Right renal cortex interstitium (tissue), 3 donors: ENCODE measurements at places on chromosomes 4 and X.

DNA sequence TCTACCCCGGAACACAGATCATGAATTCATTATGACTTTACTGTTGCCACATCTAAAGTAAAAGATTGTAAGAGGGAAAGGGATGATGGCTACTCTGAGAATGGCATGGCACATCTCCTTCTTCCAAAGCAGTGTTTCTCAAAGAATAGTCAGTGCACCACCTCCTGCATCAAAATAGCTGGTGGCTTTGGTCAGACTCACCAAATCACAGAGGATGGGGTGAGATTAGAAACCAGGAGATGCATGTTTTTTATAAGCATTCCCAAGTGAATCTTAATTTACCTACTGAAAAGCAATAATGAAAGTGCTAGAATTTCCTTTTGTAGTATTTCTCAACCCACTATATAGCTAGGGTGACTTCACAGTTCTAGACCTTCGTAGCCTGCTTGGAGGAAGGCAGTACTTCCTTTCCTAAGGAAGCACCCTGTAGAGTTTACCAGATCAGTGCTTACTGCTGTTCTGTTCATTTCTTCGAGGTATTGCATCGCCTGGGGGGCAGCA lies 340.8 kb upstream of the KLF3 start:
- no peak for DNase-seq

GRCh38 chr4:76856243-76857073 lies 41.5 kb downstream of the SOWAHB start:
- no peak for DNase-seq

DNA sequence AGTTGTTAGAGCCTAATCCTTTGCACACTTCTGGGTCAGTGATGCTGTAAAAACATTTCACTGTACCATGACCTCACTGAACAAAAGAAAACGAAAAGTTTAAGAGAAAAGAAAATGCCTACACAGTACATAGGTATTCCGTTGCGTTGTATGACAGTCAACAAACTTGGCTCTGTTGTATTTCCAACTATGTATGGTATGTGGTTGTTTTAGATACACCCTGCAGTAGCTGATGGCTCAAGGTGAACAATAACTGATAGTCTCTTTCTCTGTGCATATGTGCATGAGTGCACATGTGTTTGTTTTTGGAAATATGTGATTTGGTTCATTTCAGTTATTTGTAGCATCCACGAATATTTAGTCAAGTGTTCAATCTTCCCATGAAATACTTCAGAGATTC lies 176.0 kb downstream of the BMPR1B start:
- DNase-seq, result no peak

- peak; percentile 18 for DNase-seq
Measured at GRCh38 chr4:109701566-109702410, 1.5 kb downstream of the CASP6 start.

DNA sequence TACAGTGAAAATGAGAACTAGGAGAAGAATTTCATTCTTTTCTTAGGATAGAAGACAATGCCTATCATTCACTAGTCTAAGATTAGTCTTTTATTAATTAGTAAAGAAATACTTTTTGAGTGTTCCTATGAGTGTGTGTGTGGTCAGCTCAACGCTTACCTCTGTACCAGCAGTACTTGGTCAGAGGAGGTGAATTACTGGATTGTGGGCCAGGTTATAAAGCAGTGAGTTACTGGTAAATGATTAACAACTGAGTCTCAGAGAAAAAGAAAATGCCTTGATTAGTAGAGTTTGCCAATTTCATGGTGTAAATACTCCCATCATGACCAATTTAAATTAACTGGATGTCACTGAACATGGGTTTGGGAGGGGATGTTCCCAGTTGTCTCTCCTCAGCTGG lies 444.6 kb downstream of the STIM2 start:
- DNase-seq, result no peak

GRCh38 chrX:147923605-147924004 lies 11.9 kb downstream of the FMR1 start:
- no peak for DNase-seq

GRCh38 chrX:151151665-151152267 lies 24.6 kb upstream of the GPR50 start:
- no peak for DNase-seq

DNA sequence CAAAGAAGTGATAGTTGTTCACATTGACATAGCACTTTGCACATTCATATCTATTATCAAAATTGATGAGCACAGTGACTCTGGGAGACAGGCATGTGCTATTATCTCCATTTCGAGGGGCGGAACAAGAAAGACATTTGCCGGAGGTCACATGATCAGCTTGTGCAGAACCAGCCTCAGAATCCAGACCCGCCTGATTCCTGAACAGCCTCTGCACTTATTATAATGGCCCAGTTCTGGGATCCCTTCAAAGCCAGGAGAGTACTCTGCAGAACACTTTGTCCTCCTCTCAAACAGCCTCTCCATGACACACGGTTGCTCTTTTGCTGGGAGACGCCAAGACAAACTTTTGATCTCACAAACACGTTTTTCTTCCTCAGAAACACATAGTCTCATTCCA lies 48.4 kb downstream of the RWDD4 start:
- DNase-seq, result no peak

GRCh38 chr4:99965173-99965572 lies 15.1 kb upstream of the H2AZ1 start:
- no peak for DNase-seq

DNA sequence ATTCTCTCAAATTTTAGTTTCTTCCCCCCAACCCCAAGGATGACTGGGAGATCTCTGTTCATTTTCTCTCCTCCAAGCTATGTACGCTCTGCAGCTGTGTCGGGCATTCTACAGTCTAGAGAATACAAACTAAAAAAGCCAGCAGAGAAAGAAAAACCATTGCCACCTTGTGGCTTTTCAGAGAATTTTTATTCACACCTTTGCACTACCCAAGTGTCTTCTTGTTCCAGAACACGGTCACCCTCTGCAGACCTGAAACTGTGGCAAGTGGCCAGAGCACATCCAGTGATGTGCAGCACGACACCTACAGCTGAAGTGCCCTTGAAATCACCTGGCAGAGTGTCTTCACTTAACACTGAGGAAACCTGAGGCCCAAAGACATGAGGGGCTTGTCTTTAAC lies 68.6 kb downstream of the CHST7 start:
- DNase-seq, result no peak

GRCh38 chr4:82746705-82747574 lies 51.7 kb downstream of the SCD5 start:
- DNase-seq, result no peak

- no peak for DNase-seq
Measured at GRCh38 chrX:32896088-32896487, 315.3 kb downstream of the DMD start.

- DNase-seq, result no peak
Measured at GRCh38 chr4:141309874-141310273, 89.2 kb downstream of the ZNF330 start.

DNA sequence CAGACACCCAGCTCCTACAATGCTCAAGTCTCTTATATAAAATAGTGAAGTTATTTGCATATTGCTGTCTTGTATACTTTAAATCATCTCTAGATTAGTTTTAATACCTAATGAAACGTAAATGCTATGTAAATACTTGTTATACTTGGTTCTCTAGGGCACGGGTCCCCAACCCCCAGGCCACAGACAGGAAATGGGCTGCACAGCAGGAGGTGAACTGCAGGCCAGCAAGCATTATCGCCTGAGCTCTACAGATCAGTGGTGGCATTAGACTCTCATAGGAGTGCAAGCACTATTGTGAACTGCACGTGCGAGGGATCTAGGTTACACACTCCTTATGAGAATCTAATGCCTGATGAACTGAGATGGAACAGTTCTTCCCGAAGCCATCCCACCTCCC lies 395.9 kb upstream of the EMCN start:
- no peak for DNase-seq

- no peak for DNase-seq
Measured at GRCh38 chrX:13001097-13001496, 26.2 kb downstream of the TMSB4X start.

DNA sequence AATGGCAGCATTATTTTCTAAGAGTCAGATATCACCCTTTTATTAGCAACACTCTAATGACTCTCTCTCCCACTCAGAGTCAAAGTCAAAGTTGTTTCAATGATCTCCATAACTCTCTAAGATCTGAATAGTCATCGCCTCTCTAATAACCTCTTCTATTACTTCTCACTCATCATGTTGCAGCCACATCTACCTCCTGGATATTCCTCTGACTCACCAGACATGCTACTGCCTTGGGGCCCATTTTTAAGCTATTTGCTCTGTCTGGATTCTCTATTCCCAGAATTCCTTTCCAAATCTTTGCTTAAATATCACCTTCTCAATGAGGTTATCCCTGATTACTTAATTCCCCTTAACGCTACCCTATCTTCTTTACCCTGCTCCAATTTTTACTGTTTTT lies 391.8 kb upstream of the MAGEB16 start:
- DNase-seq, result no peak

- no peak for DNase-seq
Measured at GRCh38 chr4:141102367-141102766, 30.9 kb downstream of the RNF150 start.

DNA sequence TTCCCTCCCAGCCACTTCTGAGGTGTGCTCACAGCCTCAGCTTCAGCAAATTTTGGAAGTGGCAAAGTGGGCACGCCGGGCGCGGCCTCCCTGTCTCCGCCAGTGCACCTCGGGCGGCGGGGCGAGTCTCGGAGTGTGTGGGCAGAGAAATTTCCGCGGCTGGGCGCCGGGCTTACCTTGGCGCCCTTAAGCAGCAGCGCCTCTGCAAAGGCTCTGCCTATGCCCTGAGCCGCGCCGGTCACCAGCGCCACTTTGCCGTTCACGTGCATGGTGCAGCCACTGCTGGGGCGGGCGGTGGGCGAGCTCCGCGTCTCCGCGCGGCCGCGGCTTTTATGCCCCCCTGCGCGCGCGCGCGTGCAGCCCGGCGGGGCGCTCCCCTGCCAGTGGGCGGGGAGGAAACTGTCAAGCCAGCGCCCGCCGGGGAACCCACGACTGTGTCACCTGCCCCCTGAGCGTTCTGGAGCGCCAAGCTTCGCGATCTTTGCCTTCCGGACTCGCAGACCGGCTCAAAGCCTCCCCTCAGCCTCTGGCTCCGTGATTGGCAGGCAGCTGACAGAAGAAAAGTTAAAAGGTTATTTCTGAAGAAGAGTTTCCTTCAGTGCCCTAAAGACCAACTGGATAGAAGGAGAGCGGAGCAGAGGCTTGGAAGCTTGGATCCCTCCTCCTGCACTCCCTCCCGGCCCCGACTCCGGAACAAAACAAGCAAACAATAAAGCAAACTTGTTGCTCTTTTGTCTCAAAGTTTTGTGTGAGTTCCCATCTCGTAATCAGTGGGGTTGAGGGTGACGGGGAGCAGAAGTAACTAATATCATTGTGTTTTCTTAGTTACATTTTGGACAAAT lies at the start of gene HPGD:
Gene HPGD (minus strand): TSS at position 306 of the 842 bp plus-strand sequence. CDS start 37 bp downstream, at position 269.
- DNase-seq, result no peak

DNA sequence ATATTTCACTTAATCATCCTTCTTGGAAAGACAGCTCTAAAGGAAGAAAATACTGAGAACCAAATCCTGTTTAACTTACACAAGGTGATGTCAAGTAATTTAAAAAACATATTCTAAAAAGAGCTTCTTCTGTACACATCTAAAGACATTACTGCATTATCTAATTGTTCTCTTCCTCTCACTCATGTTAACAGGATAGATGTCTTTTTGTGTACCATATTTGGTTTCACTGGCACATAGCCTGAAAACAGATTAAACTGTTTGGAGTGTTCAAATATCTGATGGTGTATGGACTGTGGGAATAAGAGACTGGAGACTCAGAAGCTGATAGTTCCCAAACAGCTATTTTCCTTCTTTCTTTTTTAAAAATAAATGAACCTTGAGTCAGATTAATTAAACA lies 213.3 kb upstream of the MAB21L2 start:
- no peak for DNase-seq

DNA sequence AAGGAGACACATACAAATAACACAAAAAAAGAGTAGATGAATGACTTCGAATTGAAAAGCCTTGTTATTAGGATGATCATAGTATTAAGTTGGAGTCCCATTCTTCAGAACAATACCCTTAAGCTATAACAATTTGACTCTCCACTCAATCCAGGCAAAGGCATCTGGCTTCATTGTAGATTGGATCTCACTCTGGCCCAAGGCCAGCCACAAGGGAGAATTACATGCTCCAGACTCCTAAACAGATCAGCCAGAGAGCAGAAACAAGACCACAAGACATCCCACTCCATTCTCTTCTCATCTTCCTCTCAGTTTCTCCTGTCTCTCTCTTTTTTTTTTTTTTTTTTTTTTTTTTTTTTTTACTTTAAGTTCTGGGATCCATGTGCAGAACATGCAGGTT lies 213.9 kb downstream of the DHX15 start:
- no peak for DNase-seq

- DNase-seq, result no peak
Measured at GRCh38 chrX:37921758-37922157, 74.4 kb upstream of the DYNLT3 start.

GRCh38 chrX:43612400-43612799 lies 43.7 kb upstream of the MAOA start:
- no peak for DNase-seq

DNA sequence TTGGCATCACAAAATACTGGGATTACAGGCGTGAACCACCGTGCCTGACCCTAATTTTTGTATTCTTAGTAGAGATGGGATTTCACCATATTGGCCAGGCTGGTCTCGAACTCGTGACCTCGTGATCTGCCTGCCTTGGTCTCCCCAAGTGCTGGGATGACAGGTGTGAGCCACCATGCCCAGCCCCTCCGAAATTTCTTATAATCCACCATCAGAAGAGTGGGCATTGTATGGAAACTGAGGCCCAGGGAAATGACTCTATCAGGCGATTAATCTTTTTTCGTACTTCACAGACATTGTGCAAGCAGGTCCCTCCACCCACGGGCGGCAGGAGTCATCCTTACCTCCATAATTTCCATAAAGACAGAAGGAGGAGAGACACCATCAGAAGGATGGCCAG lies 16.0 kb downstream of the CRLF2 start:
- DNase-seq, result no peak

- no peak for DNase-seq
Measured at GRCh38 chrX:130091980-130092522, 18.2 kb downstream of the ELF4 start.

GRCh38 chrX:149003863-149004660 lies 501.0 kb downstream of the IDS start:
- no peak for DNase-seq

GRCh38 chrX:133412246-133412645 lies 3.0 kb downstream of the GPC4 start:
- DNase-seq, result no peak

DNA sequence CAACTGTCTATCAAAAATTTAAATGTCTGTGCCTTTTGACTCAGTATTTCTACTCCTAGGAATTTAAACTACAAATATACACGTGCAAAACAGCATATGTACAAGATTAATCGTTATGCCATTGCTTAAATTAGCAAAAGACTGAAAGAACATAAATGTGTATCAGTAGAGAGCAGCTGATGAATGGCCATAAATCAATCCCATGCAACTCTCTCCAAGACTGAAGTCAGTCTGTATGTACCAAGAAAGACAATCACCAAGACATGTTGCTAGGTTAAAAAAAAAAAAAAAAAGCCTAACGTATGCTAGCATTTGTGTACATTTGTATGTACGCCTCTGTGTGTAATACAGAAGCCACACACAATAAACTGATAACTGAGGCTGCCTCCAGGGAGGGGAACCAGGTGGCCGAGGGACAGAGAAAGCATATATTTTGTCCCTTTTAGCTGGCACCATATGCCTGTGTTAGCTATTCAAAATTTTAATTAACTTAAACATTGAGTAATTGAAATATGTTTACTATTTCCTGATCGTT lies 130.7 kb downstream of the SH3KBP1 start:
- DNase-seq, result no peak
